Activated gamma-delta T cell treated with Interleukin-2 at 50 U/mL for 16 hours (primary cell): ENCODE measurements at places on chromosomes 3 and 15.
A peak's percentile ranks its signal among the peaks of the same experiment; 100 is the strongest.

GRCh38 chr3:21256932-21257331, 494.1 kb downstream of the ZNF385D start:
- DNase-seq, result no peak

GRCh38 chr15:65207280-65207840, 3.9 kb downstream of the CILP start:
- no peak for DNase-seq

DNA sequence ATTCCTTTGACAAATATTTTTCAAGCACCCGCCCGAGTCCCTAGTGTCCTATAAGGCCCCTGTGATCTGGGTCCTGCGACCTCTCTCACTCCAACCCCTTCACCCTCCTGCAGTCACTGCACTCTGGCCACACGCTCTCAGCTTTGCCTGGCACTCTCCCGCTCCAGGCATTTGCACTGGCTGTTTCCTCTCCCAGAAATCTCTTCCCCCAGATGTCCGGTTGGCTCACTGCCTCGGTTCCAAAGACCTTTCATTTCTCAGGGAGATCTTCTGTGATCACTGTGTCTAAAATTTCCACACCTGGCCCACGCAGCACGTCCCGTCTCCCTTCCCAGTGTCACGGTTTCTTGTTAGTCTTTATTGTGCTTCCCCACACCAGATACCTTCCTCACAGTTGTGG, 97.4 kb downstream of the WNT7A start:
- no peak for DNase-seq

GRCh38 chr3:169596126-169596525, 67.4 kb downstream of the MECOM start:
- DNase-seq, result no peak

DNA sequence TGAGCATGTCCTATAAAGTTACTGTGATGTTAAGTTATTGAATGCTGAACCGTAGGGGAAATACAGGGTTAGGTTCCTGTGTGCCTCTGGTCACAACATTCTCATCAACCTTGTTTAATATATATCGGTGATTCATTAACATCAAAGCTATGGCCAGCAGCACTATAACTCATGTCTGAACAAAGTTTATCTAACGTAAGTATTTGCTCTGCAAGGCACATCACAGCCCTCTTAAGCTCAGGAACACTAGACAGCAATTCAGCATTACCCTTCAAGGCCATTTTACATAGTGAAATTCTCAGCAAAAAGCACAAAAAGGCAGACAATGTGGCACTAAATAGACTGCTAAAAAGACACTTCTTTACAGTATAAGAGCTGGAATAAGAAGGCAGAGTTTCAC, 48.2 kb upstream of the FNDC3B start:
- no peak for DNase-seq

- DNase-seq, result no peak
These were observed 158.5 kb upstream of the PFN2 start for GRCh38 chr3:150129166-150129565.

GRCh38 chr3:187247398-187247797, 44.1 kb downstream of the MASP1 start:
- no peak for DNase-seq

DNA sequence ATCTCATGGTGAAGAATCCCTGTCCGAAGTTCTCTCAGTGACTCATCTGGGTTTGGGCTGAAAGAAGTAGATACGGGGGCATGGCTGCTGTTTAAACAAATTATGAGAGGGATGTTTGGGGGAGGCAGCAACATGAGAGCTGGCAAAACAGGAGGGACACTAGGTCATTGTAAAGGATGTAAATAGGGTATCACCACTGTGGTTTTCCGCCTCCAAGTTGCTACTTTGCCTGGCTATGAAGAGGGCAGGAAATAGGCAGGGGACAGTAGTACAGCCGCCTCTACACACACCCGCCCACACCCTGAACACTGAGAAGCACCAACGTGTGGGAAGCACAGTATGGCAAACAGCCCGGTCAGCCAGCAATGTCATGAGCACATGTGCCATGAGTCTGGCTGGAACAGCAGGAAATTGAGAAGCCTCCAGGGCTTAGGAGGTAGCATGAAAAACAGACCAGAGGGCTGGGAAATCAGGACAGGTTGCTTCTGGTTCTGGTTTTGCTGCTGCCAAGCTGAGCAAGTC, 17.1 kb downstream of the HEXA start:
- DNase-seq, result no peak

GRCh38 chr3:113210604-113211329, 590 bp upstream of the BOC start:
- DNase-seq, result no peak

DNA sequence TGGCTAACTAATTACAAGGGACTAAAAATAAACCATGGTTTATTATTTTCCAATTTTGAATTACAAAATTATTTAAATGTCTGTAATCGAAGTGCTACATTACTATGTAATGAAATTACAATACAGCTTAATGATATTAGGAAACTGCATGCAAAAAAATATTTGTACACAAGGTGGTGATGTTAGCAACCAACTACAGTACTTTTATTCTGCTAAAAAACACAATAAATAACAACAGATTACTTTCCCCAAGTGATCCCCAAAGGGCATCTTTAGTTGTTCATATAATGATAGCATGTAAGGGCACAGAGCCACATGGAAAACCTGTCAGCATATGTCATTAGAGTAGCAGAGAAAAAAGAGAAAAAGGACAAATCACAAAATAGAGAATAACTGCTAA, 147.5 kb upstream of the SOX2 start:
- no peak for DNase-seq

GRCh38 chr3:4978204-4978965, 852 bp upstream of the BHLHE40 start:
- DNase-seq, result peak; percentile 72

- peak; percentile 34 for DNase-seq
These were observed 1.5 kb downstream of the WHAMM start for GRCh38 chr15:82810890-82811426.

- DNase-seq, result no peak
These were observed 93.7 kb downstream of the NEK10 start for GRCh38 chr3:27275441-27275990.

DNA sequence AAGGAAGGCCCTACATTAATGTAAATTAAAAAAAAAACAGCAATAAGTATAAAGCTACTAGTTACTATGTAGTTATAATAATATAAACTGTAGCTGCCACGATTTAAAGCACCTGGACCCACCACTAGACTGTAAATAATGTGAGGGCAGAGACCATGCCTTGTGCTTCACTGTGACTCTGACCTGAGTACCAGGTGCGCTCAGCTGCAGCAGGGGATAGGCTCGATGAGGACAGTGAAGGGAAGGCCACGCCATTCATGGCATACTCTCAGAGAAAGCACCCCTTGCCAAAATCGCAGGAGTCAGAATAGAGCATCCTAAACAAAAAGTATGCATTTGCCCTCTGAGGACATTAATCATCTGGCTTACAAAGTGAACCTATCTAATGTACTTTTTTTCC, 5.1 kb downstream of the FSTL1 start:
- DNase-seq, result no peak

DNA sequence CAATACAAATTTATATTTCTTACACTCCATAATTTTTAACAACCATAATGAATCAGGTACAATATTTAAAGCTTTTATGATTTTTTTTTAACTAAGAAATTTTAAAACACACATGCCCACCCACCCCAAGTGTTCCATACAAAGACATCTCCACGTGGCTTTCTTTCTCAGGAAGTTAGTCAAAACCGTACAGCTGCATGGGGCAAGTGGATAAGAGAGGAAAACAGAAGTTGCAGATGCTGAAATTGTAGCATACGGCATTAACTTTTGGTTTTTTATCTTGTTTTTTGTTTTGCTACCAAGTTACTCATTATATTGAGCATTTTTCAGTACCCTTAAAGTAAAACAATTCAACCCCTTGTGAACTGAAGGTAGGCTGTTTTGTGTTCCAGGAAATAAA, 14.8 kb downstream of the GNB4 start:
- no peak for DNase-seq

DNA sequence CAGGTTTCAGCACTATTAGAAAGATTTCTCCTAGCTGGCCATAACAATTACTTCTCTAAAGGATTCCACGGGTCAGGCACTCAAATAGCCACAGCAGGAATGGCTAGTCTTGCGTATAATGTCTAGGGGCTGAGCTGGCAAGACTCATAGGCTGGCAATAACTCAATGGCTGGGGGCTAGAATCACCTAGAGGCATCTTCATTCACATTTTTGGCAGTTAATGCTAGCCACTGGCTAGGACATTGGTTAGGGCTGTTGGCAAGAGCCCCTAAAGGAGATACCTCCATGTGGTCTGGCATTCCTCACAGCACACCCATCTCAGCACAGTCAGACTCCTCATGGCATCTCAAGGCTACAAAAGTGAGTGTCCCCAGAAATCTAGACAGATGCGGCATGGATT, 6.2 kb downstream of the SUSD5 start:
- no peak for DNase-seq

DNA sequence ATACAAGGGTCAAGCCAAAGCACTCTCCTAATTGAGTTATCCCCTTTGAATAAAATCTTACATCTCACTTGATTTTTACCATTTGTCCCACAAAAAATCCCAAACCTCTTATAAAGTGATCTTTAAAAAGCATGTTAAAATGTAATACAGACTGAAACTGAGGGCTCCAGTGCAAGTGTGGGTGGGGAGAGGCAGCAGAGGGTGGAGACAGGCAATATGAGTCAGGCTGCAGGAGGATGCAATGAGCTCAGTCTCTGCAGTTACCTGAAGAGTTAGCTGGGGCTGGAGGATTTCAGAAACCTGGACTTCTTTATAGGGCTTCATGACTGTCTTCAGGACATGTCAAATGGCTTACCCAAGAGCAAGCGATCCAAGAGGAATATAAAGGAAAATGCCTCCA, 14.2 kb upstream of the COLQ start:
- DNase-seq, result peak; percentile 32

- peak; percentile 53 for DNase-seq
These were observed 44.9 kb downstream of the CPN2 start for GRCh38 chr3:194306109-194306686.

GRCh38 chr3:15007681-15008141, 57.4 kb downstream of the MRPS25 start:
- DNase-seq, result no peak

DNA sequence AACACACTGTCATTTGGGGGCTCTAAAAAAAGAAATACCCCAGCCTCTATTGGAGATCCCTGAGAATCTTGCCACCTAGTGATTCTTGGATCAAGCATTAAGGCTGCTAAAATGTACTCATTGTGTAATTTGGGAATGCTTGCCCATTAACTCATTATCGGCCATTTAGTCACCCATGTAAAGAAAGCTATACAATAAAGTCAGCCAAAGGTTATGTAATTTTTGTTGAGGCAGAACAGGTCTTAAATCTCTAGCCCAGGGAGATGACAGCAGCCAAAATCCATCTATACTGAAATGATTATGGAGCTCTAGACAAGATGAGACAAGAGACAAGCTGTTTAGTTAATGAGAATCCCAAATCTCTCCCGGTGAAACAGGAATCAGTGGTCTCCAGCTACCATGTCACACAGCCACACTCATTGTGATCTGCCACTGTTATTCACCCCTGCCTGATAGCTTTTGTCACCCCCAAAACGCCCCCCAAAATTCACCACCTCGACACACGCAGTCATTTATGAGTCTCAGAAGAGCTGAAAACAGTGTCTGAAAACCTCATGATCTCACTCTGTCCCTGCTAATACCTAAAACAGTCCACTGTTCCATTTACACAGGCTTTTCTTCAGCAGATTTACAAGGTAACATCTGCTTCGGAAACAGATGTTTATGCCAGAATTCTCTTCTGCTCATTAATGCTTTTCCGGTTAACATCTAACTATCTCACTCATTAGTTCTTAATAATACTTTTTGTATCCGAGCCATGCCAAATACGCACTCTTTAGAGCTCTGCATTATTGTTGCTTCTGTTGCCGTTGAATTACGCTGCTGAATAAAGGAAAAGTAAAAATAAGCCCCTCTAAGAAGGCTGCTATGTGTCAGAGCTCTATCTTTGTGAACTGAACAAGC, 138.5 kb downstream of the RORA start:
- no peak for DNase-seq

- DNase-seq, result no peak
These were observed 41.1 kb downstream of the PIK3R4 start for GRCh38 chr3:130705501-130705900.

- no peak for DNase-seq
These were observed 176.5 kb upstream of the LYSMD4 start for GRCh38 chr15:99909592-99910295.

DNA sequence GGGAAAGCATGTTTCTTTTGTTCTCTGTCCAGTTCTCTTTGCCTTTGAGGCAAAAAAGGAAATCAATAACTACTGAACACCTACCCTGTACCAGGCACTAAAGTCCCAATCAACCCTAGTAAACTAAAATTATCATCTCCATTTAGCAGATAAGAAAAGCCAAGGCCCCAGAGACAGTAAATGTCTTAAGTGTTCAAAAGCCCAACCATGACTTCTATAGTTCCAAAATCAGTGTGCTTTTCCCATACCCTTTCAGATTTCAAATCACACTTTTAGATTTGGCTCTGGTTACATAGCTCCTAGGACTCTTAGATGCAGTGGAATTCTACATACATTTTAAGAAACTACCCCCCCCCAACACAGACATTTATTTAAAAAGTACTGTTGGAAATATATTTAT, 63.5 kb downstream of the UACA start:
- no peak for DNase-seq

DNA sequence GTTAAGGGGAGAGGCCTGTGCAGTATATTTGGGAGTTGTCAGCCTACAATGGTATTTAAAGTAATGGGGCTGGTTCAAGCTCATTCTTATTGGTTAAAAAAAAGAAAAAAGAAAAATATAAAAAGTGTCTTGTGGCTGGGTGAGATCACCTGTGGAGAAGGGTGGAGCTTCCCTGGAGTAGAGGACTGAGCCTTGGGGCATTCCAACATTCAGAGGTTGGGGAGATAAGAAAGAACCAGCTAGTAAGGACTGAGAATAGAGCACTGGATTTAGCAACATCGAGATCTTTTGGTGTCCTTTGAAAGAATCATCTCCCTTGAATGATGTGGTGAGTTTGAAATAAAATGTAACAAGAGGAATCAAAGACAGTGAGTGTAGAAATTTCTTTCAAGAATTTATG, 5.2 kb downstream of the SLC49A4 start:
- no peak for DNase-seq

- no peak for DNase-seq
These were observed 842 bp upstream of the U2SURP start for GRCh38 chr3:143000528-143000927.

DNA sequence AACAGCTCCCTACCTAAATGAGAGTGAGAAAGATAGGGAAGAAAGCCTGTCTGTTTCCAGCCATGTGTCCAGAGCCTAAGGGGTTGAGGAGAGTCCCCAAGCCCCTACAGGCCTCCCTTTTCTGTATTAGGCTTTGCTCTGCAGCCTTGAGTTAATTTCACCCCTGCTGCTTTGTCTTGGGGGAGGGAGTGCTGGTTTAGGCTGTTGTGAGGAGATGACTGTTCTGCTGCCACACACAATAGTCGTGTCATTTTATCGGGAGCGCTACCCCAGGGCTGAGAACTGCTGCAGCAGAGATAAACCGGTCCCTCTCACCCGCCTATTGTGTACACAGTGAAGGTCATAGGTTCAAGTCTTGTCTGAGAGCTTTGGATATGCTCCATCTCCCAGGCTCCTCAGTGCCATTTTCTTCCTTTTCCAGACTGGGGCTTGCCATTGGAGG, 1.4 kb downstream of the ZNF609 start:
- peak; percentile 6 for DNase-seq
